ENCODE measurements at places on chromosomes 11 and 22.

GRCh38 chr11:102729849-102730815, 5.4 kb upstream of the MMP8 start:
- no peak for DNase-seq

DNA sequence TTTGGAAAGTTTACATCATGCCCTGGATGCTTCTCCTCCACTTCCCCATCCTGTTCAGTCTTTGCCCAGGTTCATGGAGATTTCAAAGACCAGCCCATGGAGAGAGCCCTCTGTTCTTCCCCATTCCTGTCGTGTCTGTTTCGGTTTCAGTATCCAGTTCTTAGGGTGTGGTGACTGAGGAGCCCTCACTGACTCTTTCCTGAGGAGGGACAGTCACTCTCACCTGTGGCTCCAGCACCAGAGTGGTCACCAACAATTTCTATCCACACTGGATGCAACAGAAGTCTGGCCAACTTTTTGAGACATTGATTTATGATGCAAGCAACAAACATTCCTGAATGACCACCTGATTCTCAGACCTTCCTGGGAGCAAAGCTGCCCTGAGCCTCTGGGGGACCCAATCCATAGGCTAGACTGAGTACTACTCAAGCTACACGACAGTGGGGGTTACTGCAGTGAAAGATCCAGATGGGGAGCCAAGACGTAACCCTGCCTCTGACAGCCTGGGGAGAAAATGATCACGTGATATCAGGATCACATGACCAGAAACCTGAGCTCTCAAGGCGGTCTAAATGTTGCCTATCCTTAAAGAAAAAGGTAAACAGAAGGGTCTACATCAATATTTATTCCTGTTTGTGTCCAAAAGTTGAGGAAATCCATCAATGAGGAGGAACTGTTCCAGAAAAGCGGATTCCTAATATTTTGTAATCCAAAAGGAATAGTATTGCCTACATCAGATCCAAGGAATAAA, 76.2 kb upstream of the VPREB1 start:
- no peak for DNase-seq

- DNase-seq, result no peak
Measured at GRCh38 chr22:20957683-20958431, 9.2 kb upstream of the AIFM3 start.

- DNase-seq, result no peak
Measured at GRCh38 chr11:110779108-110779507, 66.9 kb upstream of the ARHGAP20 start.

- no peak for DNase-seq
Measured at GRCh38 chr22:44691796-44692661, 10.0 kb upstream of the PRR5 start.

DNA sequence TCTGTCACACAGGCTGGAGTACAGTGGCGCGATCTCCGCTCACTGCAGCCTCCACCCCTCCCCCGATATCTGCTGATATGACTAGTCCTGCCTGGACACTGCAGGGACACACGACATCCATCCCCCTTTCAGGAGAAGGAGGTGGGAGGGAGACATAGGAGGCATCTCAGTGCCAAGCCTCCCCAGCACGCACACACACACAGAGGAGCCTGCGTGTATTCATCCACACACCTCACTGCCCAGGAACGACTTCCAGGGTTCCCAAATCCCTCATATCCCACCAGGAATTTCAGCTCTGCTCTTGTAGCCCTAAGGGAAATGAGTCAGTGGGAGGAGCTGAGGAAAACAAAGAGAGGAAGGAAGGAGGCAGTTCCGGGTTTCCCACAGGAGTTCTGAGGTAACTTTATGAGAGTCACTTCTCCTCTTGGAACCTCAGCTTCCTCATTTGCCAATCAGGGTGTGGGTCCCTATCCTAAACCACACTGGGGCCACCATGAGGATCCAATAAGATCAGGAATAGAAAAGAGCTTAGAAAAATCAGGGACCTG, 37.2 kb upstream of the ACER3 start:
- peak; percentile 74 for DNase-seq

DNA sequence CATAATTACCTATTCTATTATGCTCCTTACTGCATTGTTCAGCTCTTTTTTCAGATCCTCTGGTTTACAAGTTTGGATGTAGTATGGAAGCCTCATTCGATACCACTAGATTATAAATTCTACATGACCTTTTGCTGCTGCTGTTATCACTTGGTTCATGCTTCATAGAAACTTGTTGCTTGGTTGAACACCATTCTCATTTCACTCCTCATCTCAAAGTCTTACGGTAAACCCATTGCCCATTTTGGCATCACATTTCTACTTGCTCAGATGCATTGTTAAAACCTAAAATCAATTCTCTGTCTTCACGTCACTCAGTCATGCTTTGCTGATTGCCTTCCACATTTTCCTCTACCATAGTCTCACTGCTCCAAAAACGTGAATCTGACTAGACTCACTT, 155.5 kb upstream of the DDI1 start:
- DNase-seq, result no peak

GRCh38 chr11:55357560-55358184, 10.1 kb upstream of the OR4A15 start:
- DNase-seq, result no peak

GRCh38 chr11:122154227-122154626, 38.2 kb upstream of the BLID start:
- no peak for DNase-seq

DNA sequence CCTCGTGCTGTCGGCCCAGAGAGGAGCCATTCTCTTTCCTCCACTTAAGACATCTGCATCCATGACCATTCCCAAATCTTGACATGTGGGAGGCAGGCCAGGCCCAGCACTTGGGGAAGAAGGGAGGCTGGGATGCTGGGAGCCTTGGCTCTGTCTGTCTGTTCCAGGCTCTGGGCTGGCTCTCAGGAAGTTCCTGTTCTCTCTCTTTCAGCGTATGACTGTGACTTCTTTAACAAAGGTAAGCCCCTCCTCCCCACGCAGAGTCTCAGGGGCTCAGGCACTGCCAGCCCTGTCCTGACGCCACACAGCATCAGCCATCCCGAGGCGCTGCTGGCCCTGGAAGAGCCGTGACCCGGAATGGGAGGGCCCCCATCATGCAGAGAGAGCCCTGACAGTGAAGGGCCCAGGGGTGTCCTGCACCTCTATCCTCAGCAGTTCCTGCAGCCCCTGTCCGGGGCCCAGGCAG, 52.4 kb downstream of the OTOG start:
- DNase-seq, result no peak

DNA sequence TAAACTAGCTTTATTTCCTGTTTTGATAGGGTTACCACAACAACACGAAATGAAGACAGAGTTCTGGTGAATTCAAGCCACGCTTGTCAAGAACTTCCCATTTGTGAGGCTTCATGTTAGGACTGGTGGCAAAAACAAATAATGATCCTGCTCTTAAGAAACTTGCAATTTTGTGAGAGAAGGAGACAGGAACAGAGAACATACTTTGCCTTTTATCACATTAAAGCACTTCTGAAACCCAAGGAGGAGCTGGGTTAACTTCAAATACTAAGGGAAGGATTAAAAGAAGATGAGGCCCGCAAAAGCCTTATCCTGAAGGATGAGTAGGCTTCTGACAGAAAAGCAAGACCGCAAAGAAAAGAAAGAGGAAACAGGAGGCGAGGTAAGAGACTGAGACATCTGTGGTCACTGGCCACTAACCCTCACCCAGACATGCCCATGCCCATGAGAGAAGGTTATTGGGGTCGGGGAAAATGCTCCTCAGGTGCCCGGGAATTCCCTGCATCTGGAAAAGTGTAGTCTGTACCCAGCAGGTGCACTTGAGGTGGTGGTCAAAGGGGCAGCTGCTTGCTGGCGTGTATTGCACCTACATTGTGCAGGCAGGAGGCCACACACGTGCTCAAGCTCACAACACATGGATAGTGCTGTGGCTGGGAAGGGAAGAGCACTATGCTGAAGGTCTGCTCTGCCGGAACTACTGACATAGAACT, 50.5 kb downstream of the MAPK1 start:
- peak; percentile 84 for DNase-seq

GRCh38 chr11:285021-285893, 3.7 kb upstream of the PGGHG start:
- no peak for DNase-seq

- DNase-seq, result no peak
Measured at GRCh38 chr11:134072844-134073243, 4.0 kb downstream of the JAM3 start.

DNA sequence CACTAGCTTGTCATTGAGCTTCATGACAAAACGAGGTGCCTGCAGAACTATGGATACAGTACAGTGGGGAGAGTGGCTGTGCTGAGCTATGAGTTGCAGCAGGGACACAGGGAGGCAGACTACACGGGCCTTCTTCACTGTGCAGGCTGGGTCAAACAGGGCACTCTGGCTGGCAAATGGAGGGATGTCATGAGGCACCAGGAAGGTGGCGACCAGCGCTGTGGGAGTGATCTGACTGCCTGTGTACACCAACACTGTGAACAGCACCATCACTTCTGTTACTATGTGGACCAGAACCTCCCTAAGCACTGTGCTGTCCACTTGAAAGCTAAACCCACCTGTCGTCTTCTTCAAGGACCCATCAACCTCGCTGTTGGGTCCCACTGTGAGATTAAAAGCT, 3.1 kb downstream of the PKDREJ start:
- no peak for DNase-seq

- DNase-seq, result peak; percentile 86
Measured at GRCh38 chr22:37545703-37546436, 14.4 kb upstream of the CDC42EP1 start.

- no peak for DNase-seq
Measured at GRCh38 chr11:71192629-71193028, 59.7 kb downstream of the SHANK2 start.

GRCh38 chr22:44403166-44403565, 90.4 kb upstream of the SHISAL1 start:
- DNase-seq, result no peak

GRCh38 chr11:103892603-103893002, 143.8 kb upstream of the DDI1 start:
- DNase-seq, result no peak

GRCh38 chr11:69359735-69360480, 66.0 kb downstream of the MYEOV start:
- no peak for DNase-seq

DNA sequence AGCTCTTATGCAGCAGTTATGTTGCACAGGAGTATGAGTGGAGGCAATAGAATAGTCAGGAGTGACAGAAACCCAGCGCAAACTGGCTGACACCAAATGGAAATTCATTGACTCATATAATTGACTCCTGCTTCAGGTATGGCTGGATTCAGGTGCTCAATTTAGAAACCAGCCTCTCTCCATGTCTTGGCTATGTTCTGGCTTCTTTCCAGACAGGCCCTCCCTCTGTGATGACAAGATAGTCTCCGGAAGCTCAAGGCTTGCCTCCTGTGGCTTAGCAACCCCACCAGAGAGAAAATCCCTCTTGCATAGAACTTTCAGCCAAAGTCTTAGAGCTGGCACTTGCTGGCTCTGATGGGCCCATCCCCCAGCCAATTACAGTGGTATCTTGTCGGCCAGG, 28.1 kb upstream of the MN1 start:
- DNase-seq, result no peak

- DNase-seq, result no peak
Measured at GRCh38 chr11:113885897-113886296, 10.5 kb upstream of the USP28 start.

DNA sequence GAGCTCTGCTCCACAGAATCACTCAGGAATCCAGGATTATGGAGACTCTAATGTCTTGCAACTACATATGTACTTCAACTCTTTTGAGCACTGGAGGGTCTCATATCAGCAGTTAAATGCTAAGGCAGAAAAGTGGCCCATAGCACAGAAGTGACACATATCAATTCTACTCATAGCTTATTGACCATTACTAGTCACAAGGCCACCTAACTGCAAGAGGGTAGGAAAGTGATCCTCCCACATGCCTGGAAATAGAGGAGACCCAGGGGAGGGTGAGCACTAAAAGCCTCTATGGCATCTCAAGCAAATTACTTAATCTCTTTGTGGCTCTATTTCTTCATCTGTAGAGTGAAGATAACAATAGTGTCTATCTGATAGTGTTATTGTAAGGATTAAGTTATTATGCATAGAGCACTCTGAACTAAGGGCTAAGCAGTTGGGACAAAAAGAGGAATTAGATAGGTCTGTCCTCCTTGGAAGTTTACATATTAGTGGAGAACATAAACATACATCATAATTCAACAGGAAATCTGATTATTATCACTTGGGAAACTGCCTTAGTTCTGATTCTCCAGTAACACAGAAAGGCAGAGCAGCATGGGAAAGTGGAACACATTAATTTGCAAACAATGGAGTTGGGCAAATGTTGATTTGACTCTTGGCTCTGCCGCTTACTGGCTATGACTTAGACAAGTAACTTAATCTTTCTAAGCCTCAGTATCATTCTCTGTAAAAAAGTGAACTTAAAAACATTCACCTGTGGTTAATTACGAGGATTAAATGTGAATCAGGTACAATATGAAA, 25.1 kb upstream of the USP47 start:
- DNase-seq, result no peak
